ENCODE measurements at places on chromosomes 2 and 18. TPM values are rescaled to one million over a fixed set of nuclear protein-coding genes. Genes with fewer than 3 reads are reported as not detected.

Gene CXCR1
- not detected for total RNA-seq

Gene MARCO
- 0.23 TPM for total RNA-seq

Gene MAL
- total RNA-seq = not detected

Gene LRRTM4
- total RNA-seq = not detected

Gene GCG
- not detected for total RNA-seq

Gene FN1
- total RNA-seq = 183 TPM

Gene NCKAP5
- 0.96 TPM for total RNA-seq

Gene CABYR
- 12.5 TPM for total RNA-seq

Gene RTKN
- 29.5 TPM for total RNA-seq

Gene UGT1A5
- not detected for total RNA-seq

Gene CHRND
- total RNA-seq = not detected

Gene SRD5A2
- not detected for total RNA-seq

Gene KLHL30
- 0.13 TPM for total RNA-seq

Gene VWA3B
- total RNA-seq = not detected

Gene ITGB6
- total RNA-seq = 1.0 TPM

Gene MSGN1
- total RNA-seq = not detected

Gene CCNT2
- total RNA-seq = 11.3 TPM

Gene TMX3
- total RNA-seq = 20.6 TPM

Gene ASB18
- total RNA-seq = not detected

Gene RUFY4
- total RNA-seq = not detected

Gene IL36G
- total RNA-seq = not detected

Gene C1QL2
- 0.09 TPM for total RNA-seq

Gene MATN3
- 13.7 TPM for total RNA-seq

Gene MC4R
- total RNA-seq = not detected

Gene LINC00305
- not detected for total RNA-seq

Gene HOXD13
- total RNA-seq = 0.15 TPM

Gene PROKR1
- not detected for total RNA-seq

Gene POTEJ
- total RNA-seq = not detected

Gene UGT1A6
- 2.3 TPM for total RNA-seq

Gene MAP4K4
- total RNA-seq = 84.7 TPM

Gene KCNE4
- 0.83 TPM for total RNA-seq

Gene TMEM17
- 5.4 TPM for total RNA-seq

Gene COL4A3
- total RNA-seq = 1.1 TPM

Gene AMER3
- not detected for total RNA-seq

Gene GRB14
- 3.5 TPM for total RNA-seq

Gene GREB1
- total RNA-seq = 2.7 TPM

Gene ZC3H8
- 17.3 TPM for total RNA-seq

Gene RGPD4
- 0.08 TPM for total RNA-seq

Gene PLA2R1
- 2.4 TPM for total RNA-seq

Gene ORC2
- total RNA-seq = 14.1 TPM

Gene IFIH1
- total RNA-seq = 1.4 TPM

Gene GULP1
- total RNA-seq = 29.9 TPM

Gene GPR39
- 9.9 TPM for total RNA-seq

Gene CD207
- not detected for total RNA-seq

Gene UGT1A9
- total RNA-seq = 5.2 TPM

Gene AP1S3
- 29.0 TPM for total RNA-seq

Gene SLC5A7
- not detected for total RNA-seq

Gene GKN2
- total RNA-seq = 3.5 TPM
